ENCODE measurements at places on chromosomes 12 and 14. TPM values are rescaled to one million over a fixed set of nuclear protein-coding genes. Genes with fewer than 3 reads are reported as not detected.

Gene TMCC3
- 0.33 TPM for total RNA-seq

GRCh38 chr12:7060353-7060954, at the start of gene C1S:
C1S (plus strand) TSS chr12:7060718; CDS start chr12:7061913, 1,195 bp downstream.
- DNase-seq = peak; percentile 93
- H3K27ac ChIP-seq = peak within 1 kb of the TSS; percentile 90
- peaks cover 1% of the 10 kb centered on the region for H3K27me3 ChIP-seq
- H3K36me3 ChIP-seq = peaks cover 3% of the 10 kb centered on the region

GRCh38 chr12:98696036-98696646, 51.1 kb downstream of the APAF1 start:
- H3K4me3 ChIP-seq = no peak overlapping the region
- H3K27ac ChIP-seq = no peak overlapping the region
- H3K36me3 ChIP-seq = no peaks in the 10 kb centered on the region
- H3K27me3 ChIP-seq = no peaks in the 10 kb centered on the region
- no peaks in the 10 kb centered on the region for H3K4me1 ChIP-seq

GRCh38 chr12:40145896-40146295, 40.0 kb upstream of the SLC2A13 start:
- H3K27ac ChIP-seq = no peak overlapping the region
- no peaks in the 10 kb centered on the region for H3K36me3 ChIP-seq
- no peak overlapping the region for H3K4me3 ChIP-seq

GRCh38 chr14:61963926-61964325, 201.7 kb downstream of the SNAPC1 start:
- peaks cover 3% of the 10 kb centered on the region for H3K4me1 ChIP-seq
- DNase-seq = peak; percentile 31
- H3K4me3 ChIP-seq = no peak overlapping the region

DNA sequence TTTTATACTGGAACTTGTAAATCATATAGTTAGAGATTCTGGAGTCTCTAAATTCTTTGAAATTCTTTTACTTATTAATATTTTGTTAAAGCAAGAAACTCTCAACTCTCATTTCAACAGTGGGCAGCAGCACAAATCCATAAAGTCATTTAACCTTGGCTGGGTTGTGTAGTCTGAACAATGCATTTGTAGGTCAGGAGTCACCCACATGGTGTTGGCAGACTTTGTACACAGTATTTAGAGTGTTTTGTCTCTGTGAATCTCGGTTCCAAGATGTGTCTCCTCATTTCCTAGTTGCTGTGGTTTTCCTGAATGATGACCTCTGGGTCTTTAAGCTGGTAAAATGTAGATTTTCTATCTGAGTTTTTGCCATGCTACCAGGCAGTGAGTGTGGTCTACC, 20.8 kb upstream of the STRAP start:
- no peaks in the 10 kb centered on the region for H3K4me1 ChIP-seq
- H3K4me3 ChIP-seq = no peak overlapping the region
- H3K36me3 ChIP-seq = no peaks in the 10 kb centered on the region
- H3K27ac ChIP-seq = no peak overlapping the region

Gene CMA1
- not detected for total RNA-seq

- H3K4me1 ChIP-seq = no peaks in the 10 kb centered on the region
- H3K27ac ChIP-seq = no peak overlapping the region
- no peaks in the 10 kb centered on the region for H3K36me3 ChIP-seq
- no peak overlapping the region for H3K4me3 ChIP-seq
- DNase-seq = peak; percentile 60
These were observed 16.1 kb downstream of the PAWR start for GRCh38 chr12:79674629-79675028.

DNA sequence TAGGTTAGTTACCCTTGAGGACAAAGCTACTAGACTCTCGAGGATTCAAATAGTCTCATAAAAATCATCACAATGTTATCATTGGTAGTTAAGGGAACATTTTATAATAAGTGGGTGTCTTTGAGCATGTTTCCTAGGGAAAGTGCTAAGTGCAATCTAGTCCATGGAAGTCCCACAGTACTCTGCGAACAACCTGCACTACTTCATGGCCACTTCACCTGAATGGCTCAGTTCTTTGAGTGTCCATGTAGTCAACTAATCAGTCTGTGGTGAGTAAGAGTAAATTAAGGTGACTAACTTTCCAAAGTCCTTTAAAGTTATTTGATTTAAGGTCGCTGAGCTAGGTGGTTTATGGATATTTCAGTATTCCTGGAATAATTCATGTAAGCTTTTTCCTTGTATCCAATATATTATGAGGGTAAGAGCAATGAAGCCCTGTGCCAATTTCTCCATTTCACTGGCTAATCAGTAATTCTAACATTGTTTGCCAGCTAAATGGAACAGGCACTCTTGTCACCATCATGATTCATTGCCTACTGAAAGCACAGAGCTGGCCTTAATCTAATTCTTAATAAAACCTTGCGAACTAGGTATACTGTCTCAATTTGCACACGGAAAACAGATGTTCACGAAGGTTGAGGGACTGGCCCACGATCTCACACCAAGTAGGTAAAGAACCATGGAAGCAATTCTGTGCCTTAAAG, 495.1 kb downstream of the APAF1 start:
- H3K4me1 ChIP-seq = no peaks in the 10 kb centered on the region
- H3K27me3 ChIP-seq = no peaks in the 10 kb centered on the region
- DNase-seq = no peak
- no peak overlapping the region for H3K4me3 ChIP-seq
- H3K36me3 ChIP-seq = no peaks in the 10 kb centered on the region

DNA sequence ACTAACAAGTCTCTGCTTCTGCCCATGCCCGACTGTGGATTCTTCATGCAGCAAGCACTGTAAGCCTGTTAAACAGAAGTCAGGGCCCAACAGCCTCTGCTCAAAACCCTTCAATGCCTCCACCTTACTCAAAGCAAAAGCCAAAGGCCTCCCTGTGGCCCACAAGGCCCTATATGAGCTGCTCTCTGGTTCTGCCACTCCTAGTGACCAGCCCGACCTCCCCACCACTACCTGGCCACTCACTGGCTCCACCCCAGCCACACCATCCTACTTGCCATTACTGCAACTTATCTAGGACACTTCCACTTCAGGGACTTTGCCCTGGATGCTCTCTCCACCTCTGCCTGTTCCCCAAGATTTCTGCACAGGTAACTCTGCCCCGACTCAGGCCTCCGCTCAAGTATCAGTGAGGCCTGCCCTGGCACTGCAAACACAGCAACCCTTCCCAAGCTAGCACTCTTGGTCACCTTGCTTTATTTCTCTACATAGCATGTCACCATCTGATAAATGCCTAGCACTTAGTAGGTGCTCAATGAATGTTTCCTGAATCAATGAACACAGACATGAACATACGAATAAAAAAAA, 88.9 kb downstream of the ITPR2 start:
- H3K27ac ChIP-seq = no peak overlapping the region
- no peak for DNase-seq
- peaks cover 9% of the 10 kb centered on the region for H3K4me1 ChIP-seq
- no peak overlapping the region for H3K4me3 ChIP-seq

Gene ZNF385A
- 2.3 TPM for total RNA-seq

GRCh38 chr12:124993626-124994436, at the start of gene BRI3BP:
BRI3BP (plus strand) TSS chr12:124993645; CDS start chr12:124993791, 146 bp downstream.
- H3K4me1 ChIP-seq = no peaks in the 10 kb centered on the region
- peak within 1 kb of the TSS; percentile 75 for H3K4me3 ChIP-seq
- H3K36me3 ChIP-seq = no peaks in the 10 kb centered on the region
- no peak within 1 kb of the TSS for H3K27ac ChIP-seq

Gene NDUFA12
- total RNA-seq = 102 TPM

DNA sequence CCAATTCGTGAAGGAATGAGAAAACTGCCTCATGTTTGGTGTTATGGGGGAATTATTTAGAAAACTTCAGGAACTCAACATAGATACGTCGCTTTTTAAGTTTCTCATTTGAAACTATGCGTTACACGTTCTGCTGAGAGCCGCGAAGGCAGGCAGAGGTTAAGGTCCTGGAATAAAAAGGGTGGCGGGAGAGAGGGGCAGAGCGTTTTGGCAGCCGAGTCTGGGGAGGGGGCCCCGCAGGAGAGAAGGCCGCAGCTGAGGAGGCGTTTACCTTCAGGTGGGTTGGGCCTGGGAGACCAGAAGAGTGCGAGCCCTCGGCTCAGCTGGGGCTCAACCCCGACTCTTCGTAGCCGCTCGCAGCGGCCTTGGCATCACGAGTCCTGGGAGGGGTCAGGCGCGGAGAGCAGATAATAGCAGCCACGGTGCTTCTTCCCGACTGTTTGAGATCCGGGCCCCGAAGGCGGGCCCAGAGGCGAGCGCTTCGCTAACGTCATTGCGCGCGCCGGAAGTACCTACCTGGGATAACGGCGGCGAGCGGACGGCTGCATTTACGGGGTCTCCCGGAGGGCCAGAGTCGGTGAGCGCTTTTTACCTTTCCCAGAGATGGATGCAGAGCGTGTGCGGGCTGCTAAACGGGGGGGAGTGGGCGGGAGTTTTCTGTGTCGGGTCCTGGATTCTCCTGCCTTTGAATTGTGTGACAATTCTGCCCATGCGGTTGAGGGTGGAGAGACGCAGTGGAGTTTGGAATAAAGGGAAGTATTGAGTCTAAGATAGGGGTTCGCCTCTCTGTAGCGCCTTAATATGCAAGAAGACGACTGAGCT, at the start of the genes PPHLN1 and ZCRB1:
Gene PPHLN1, plus strand, starts transcription at position 515 of the 822 bp plus-strand sequence. CDS start 9,736 bp downstream, outside the sequence.
Gene ZCRB1, minus strand, starts transcription at position 442 of the 822 bp plus-strand sequence. CDS start 1,992 bp downstream, outside the sequence.
- peak; percentile 74 for DNase-seq
- peak within 1 kb of the TSS; percentile 83 for H3K27ac ChIP-seq
- peak within 1 kb of the TSS; percentile 94 for H3K4me3 ChIP-seq
- no peaks in the 10 kb centered on the region for H3K36me3 ChIP-seq

GRCh38 chr14:79281244-79282152, 929.8 kb downstream of the DIO2 start:
- no peak overlapping the region for H3K27ac ChIP-seq
- H3K36me3 ChIP-seq = no peaks in the 10 kb centered on the region
- DNase-seq = no peak
- H3K4me3 ChIP-seq = no peak overlapping the region
- H3K27me3 ChIP-seq = peaks cover 5% of the 10 kb centered on the region

DNA sequence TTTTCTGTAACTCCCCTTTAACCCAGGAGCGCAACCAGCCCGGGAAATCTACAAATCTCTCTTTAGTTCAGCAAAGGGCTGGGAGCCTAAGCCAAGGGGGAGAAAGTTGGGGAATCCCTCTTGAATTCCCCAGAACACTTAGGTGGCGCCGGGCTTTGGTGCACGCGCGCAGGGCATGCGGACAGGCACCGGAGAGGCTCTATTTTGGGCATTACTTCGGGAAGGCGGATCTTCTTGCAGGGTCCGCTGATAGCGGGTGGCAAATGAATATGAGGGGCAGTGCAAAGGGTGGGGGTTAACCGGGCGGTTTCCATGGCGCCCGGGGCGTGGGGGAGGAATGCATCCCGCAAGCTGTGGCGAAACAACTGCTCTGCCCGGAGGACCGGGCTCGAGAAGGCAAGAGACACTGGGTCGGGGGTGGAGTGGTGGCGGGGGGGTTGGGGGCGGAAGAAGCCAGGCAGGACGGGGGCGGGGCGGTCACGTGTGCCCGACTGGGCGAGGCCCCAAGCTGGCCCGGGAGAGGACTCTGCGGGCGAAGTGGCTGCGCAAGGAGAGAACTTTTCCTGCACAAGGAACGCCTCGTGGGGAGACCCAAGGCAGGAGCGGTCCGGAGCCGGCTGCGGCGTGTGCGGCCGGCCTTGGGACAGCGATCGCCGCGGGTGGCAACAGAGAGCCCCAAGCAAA, at the start of gene FLVCR2:
Gene FLVCR2, plus strand, starts transcription at position 519 of the 684 bp plus-strand sequence. CDS start 353 bp downstream, outside the sequence.
- H3K4me3 ChIP-seq = peak within 1 kb of the TSS; percentile 75
- H3K27me3 ChIP-seq = no peaks in the 10 kb centered on the region
- H3K27ac ChIP-seq = peak within 1 kb of the TSS; percentile 67
- peak; percentile 61 for DNase-seq

Gene C12orf50
- under 0.01 TPM for total RNA-seq

GRCh38 chr14:28515571-28515970, 251.0 kb upstream of the FOXG1 start:
- H3K27me3 ChIP-seq = no peaks in the 10 kb centered on the region
- H3K36me3 ChIP-seq = no peaks in the 10 kb centered on the region
- no peak overlapping the region for H3K4me3 ChIP-seq
- no peaks in the 10 kb centered on the region for H3K4me1 ChIP-seq
- H3K27ac ChIP-seq = no peak overlapping the region
- peak; percentile 86 for DNase-seq

- H3K27ac ChIP-seq = no peak overlapping the region
- H3K4me1 ChIP-seq = peaks cover 6% of the 10 kb centered on the region
- DNase-seq = no peak
- no peaks in the 10 kb centered on the region for H3K27me3 ChIP-seq
- H3K4me3 ChIP-seq = no peak overlapping the region
These were observed 136.9 kb downstream of the ITPR2 start for GRCh38 chr12:26696048-26696612.

Gene SLC6A15
- 0.99 TPM for total RNA-seq

- no peak for DNase-seq
- no peak overlapping the region for H3K4me3 ChIP-seq
- H3K27ac ChIP-seq = no peak overlapping the region
- no peaks in the 10 kb centered on the region for H3K36me3 ChIP-seq
- H3K27me3 ChIP-seq = no peaks in the 10 kb centered on the region
These were observed 163.8 kb downstream of the DERA start for GRCh38 chr12:16074894-16075293.

- no peak overlapping the region for H3K4me3 ChIP-seq
- peaks cover 5% of the 10 kb centered on the region for H3K4me1 ChIP-seq
These were observed 54.1 kb downstream of the BEGAIN start for GRCh38 chr14:100532906-100533655.

DNA sequence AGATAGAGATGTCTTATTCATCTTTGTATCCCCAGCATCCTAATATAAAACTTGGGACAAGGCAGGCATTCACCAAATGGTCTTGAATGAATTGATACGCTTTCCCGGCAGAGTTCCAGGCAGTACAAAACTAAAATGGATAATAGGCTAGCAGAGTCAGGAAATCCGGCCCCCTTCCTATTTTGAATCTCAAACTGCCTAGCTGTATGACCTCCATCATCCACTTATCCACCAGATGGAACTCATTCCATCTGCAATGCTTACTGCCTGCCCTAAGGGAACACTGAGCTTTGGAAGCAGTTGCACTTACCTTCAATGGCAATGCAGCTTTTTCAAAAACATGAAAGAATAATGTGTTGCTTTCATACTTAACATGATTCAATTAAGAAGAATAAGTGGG, 43.4 kb downstream of the BDKRB1 start:
- no peak overlapping the region for H3K27ac ChIP-seq
- no peaks in the 10 kb centered on the region for H3K27me3 ChIP-seq
- no peak overlapping the region for H3K4me3 ChIP-seq
- no peaks in the 10 kb centered on the region for H3K36me3 ChIP-seq
- no peak for DNase-seq

DNA sequence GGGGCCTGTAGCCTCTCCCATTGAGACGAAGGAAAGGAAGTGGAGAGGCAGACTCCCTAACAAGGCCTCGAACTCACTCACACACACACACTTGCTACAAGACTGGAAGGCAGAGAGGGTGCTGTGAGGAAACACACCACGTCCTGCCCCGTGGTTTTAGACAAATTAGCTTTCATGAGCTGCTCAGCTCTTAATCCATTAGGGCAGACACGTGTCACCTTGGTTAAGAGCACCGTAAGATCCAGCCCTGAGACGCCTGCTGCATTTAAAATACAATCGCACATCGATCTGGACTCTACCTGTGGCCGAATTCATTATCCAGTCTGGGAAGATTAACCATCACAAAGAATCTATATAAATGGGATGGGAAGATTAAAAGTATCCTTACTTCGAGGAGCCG, 72.0 kb downstream of the RIMBP2 start:
- no peaks in the 10 kb centered on the region for H3K4me1 ChIP-seq
- DNase-seq = no peak
- no peaks in the 10 kb centered on the region for H3K27me3 ChIP-seq
- no peaks in the 10 kb centered on the region for H3K36me3 ChIP-seq
- H3K4me3 ChIP-seq = no peak overlapping the region
- no peak overlapping the region for H3K27ac ChIP-seq

- H3K4me1 ChIP-seq = peaks cover 5% of the 10 kb centered on the region
- H3K36me3 ChIP-seq = no peaks in the 10 kb centered on the region
- DNase-seq = no peak
- H3K4me3 ChIP-seq = no peak overlapping the region
These were observed 5.5 kb downstream of the AMN start for GRCh38 chr14:102927878-102928411.

All from fibroblast of lung (primary cell).